ENCODE measurements at places on chromosomes 6 and 20. TPM values are rescaled to one million over a fixed set of nuclear protein-coding genes. Genes with fewer than 3 reads are reported as not detected.

GRCh38 chr20:10789386-10789785 lies 115.6 kb upstream of the JAG1 start:
- no peak for DNase-seq

DNA sequence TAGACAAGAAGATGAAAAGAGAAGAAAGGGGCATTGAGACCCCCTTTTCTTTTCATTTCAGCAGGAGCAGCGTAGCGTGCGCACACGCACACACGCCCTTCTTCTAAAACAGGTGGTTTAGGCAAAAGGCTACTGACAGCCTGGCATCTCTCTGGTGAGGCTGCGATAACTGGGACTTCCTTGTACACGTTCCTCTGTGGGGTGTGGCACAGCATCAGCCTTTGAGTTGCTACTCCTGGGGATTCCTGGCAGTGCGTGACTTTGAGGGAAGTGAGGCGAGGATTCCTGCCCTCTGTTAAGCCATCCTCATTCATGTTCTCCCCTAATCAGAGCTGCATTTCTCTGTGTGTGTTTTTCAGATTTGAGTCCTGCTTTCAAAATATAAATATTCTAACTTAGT lies 94.7 kb downstream of the TMEM170B start:
- DNase-seq: no peak

GRCh38 chr6:161153725-161154124 lies 120.1 kb downstream of the AGPAT4 start:
- DNase-seq: no peak

DNA sequence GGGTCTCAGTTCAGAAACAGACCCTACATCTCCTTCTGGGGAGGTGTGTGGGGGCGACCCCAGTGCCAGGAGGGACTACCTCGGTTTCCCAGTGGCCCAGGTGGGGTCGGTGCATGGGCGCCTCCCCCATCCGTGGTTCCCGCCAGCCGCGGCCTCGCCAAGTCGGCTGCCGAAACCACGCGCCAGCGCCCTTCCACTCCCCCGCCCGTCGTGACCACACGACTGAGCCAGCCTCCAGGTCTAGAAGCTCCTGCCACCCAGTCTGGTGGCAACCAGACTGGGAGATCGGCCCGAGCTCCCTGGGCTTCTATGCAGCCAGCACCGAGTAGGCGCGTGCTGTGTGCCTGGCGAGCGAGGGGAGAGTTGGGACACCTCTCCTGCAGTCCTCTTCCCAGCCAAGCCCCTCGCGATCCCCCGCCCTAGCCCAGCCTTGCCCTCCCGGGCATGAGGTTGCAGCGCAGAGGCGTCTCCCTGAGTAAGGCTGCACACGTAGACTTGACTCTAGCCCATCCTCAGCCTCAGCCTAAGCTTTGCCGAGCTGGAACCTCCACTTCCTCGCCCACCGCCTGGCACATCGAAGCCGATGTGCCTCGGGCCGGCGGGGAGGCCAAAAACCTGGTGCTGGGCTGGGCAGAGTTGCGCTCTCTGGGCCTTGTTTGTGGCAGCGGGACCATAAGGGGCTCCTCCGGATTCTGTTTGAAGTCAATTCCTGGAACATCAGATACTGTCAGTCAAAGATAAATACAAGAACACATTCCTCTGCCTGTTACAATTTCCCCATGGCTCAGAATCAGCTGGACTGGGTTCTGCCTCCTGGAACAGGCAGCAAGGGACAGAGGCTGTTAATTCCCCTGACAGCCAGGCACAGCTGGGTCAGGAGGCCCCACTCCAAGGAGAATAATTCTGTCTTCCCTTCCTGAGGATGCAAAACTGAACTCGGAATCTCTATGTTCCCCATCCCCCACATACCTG lies 1.5 kb upstream of the CPNE5 start:
- DNase-seq: no peak

DNA sequence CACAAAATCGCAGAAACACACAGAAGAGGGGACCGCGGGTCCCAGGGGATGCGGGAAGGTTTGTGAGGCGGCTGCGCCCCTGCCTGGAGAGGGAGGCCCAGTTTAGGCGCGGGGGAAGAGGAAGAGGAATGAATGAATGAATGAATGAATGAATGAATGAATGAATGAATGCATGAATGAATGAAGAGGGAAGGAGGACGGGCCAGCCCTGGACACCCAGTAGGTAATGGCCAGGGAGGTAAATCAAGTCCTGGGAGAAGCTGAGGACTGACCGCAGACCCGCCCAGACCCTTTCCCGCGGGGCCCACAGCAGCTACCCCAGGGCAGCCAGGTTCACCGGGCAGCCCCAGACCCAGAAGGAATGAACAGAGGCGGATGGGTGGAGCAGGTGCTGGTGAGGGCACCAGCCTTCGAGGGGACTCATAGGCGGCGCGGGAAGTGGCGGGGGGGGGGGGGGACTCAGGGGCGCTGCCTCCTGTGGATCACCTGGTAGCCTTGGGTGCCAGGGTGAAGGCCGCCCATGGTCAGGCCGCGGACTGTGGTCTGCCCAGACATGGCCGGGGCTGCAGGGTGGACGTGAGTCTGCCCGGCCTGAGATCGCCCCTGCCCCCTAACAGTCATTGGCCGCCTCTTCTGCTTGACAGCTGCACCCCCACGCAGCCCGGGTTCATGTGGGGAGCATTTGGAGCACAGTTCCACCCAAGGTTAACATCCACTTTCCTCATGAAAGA lies 192.0 kb upstream of the PDE10A start:
- DNase-seq: no peak

- DNase-seq: no peak
Measured at GRCh38 chr20:23683281-23683680, 5.6 kb downstream of the CST4 start.

GRCh38 chr6:34324738-34325444 lies 67.6 kb downstream of the NUDT3 start:
- no peak for DNase-seq

- no peak for DNase-seq
Measured at GRCh38 chr20:60934724-60935123, 317.3 kb upstream of the CDH4 start.

DNA sequence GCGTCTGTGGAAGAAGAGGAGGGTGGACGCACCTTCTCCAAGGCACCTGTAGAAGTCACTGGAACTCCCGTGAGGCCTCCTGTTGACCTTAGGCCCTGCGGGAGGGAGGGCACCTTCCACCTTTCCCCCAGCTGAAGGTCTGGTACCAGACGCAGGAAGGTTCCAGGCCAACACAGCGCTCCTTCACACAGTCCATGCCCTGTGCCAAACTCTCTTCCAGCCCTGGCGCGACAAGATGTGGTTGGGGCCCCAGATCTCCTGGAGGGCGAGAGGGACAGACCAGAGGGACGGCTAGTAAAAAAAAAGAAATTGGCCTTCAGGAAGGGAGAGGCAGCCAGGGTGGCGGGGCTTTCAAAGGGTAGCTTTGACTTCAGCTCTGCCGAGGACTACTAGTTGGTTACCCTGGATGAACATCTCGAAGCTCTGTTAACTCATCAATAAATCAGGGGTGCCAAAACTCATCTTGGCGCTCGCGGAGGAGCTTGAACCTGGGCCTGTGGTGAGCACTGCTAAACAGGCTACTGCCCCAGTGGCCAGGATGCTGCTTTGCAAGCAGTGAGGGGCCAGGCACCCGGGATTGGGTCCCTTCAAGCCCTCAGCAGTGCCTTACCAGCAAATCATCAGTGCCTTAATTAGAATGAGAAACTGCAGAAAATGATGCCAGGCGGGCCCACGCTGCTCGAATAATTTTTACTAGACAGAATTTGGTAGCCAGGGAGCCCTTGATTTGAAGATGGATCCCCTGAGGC lies 14.9 kb downstream of the AARS2 start:
- DNase-seq: no peak

DNA sequence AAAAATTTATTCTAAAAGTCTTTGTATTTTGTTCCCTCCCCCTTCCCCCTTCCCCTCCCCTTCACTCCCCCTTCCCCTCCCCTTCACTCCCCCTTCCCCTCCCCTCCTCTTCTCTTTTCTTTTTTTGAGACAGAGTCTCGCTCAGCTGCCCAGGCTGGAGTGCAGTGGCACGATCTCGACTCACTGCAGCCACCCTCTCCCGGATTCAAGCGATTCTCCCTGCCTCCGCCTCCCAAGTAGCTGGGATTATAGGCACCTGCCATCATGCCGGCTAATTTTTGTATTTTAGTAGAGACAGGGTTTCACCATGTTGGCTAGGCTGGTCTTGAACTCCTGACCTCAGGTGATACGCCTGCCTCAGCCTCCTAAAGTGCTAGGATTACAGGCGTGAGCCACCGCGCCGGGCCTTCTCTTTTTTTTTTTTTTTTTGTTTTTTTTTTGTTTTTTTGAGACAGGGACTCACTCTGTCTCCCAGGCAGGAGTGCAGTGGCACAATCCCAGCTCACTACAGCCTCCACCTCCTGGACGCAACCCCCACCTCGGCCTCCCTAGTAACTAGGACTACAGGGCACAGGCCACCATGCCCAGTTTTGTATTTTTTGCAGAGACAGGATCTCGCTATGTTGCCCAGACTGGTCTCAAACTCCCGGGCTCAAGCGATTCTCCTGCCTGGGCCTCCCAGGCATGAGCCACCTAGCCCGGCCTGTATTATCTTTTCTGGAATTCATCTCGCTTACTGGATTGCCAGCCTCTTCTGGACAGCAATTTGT lies 1.1 kb upstream of the AFG1L start:
- DNase-seq: no peak

DNA sequence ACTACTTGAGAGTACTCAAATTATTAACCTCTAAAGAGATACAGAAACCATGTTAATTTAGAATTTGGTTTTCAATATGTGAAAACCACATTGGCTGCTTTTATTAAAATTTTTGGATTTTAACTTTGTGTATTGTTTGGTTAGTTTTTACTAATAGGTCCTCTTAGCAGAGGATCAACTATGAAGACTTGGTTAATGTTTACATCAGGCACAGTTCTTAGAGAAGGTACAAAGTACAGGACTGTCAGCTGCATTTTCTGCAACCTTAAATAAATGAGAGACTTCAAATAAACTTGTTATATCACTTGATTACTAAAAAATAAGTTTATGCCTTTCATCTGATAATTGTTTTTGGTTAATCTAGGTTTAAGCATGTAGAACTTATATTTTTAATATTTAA lies 89.1 kb downstream of the PHF3 start:
- DNase-seq: no peak

The RSPO4 gene
- not detected for total RNA-seq

The HDGFL1 gene
- total RNA-seq: not detected

The BEND3 gene
- 3.2 TPM for total RNA-seq

The LST1 gene
- total RNA-seq: 0.87 TPM

The BTNL2 gene
- not detected for total RNA-seq

The EBF4 gene
- 4.1 TPM for total RNA-seq
